Left renal pelvis (tissue), 4 donors: ENCODE measurements at places on chromosomes 2 and 18.

DNA sequence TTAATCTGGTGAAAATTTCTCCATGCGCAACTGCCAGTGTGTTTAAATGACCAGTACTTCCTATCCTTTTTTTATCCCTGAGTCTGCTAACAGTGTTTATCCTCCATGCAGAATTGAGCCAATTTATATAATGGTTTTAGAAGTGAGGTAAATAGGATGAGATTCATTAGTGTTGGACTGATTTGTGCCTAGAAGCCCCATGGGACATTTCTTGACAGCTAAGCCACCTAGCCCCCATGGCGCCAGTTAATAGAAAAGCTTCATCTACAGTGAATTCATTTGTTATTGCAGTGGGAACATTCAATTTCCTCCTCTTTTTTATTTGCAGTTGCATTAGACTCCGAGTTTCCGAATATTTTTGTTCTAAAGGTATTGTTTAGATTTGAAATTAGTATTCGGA lies 175.6 kb downstream of the ARL6IP6 start:
- DNase-seq, result no peak

- DNase-seq, result no peak
These were observed 53.8 kb downstream of the SEMA4F start for GRCh38 chr2:74707837-74708236.

DNA sequence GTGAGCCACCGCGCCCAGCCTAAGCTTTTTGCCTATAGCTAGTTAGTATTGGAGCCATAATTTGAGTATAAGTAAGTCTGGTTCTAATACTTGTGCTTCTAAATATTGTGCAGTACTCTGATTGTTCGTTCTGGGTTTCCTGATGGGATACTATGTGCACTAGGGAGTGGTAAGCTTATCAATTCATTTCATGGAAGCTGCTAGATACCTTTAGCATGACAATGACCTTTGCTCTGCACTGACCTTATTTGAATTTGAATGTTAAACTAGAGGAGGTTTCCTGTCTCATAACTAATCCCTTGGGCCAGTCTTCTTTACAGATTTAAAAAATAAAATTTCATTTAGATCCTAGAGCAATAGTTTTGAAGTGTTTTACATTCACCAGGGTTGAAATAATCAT lies 125.1 kb downstream of the GPD2 start:
- no peak for DNase-seq

GRCh38 chr18:56009411-56009810 lies 421.4 kb upstream of the TCF4 start:
- DNase-seq, result no peak

DNA sequence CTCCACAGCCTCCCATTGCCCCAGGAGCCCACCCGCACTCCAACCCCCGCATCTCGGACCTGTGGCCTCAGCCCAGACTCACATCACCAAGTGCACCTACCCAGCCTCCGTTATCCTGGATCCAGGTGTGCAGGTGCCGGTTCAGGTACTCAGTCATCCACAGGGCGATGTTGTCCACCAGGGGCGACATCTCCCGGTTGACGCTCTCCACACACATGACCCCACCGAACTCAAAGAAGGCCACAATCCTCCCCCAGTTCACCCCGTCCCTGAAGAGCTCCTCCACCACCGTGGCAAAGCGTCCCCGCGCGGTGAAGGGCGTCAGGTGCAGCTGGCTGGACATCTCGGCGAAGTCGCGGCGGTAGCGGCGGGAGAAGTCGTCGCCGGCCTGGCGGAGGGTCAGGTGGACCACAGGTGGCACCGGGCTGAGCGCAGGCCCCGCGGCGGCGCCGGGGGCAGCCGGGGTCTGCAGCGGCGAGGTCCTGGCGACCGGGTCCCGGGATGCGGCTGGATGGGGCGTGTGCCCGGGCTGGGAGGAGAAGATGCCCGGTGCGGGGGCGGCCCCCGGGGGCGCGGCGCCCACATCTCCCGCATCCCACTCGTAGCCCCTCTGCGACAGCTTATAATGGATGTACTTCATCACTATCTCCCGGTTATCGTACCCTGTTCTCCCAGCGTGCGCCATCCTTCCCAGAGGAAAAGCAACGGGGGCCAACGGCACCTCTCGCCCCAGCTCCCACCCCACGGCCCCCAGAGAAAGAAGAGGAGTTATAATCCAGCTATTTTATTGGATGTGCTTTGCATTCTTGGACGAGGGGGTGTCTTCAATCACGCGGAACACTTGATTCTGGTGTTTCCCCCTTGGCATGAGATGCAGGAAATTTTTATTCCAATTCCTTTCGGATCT lies 1.3 kb downstream of the BCL2 start:
- DNase-seq, result no peak

GRCh38 chr2:58271826-58272225 lies 30.7 kb upstream of the FANCL start:
- DNase-seq, result no peak

DNA sequence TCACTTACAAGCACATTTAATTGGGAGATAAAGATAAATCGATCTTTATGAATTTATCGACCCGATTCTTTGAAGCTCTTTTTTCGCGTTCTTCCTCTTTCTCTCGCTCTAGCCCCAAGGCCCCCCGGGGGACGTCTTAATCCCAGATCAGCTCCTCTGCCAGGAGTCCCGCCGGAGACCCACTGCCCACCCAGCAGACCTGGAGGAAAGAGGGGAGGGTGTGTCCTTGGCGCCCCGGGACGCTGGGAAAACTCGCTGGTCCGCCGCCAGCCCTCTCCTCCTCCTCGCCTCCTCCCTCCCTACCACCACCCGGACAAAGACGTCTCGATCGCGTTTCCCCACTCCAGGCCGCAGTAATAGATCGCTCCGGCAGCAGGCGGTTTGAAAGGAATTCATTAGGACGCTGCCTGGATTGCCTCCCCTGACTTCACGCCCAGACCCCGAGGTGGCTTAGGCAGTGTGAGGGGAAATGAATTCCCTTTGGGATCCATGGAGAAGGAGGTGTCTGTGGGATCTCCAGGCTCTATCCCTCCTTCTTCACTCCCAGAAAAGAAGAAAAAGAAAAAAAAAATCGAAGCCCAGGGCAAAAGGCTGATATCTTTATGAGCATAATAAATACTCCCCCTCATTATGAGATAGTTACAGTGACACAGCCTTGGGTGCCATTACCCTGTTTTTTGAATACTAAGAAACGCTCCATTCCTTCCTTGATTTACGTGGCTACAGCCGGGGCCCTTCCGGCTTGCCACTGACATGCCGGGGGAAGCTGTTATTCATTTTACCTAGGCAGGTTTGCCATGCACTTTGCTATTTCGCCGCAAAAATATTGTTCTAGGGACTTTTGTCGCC lies 1.8 kb upstream of the GBX2 start:
- DNase-seq, result no peak

DNA sequence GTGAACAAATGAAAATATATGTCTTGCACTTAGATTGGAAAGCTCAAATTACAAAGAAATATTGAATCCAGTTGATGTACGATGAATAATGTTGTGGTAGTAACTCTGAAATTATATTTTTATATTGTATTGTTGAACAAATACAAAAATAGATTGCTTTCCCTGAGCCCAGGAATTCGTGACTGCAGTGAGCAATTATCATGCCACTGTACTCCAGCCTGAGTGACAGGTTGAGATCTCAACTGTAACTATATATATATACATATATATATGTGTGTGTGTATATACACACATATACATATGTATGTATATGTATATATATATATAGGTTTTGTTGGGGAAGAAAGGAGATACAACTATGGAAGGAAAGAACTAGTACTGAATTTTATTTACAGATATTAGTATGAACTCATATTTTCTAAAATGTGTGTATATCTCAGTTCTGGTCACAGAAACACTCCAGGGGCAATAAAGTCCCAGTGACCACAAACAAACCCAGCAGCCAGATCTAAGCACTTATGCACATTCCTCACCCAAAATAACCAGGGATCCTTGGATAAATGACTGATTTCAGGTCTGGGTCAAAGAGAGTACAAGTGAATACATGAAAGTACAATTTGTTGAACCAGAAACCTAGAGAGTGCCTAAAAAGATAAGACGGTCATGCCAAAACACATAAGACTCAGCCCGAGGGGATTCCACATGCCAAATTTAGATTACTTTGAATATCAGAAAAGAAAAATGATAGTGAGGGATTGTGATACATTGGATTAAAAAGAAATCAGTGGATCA lies 146.3 kb downstream of the TMX3 start:
- DNase-seq, result no peak

GRCh38 chr2:15076668-15077067 lies 444.2 kb downstream of the LRATD1 start:
- DNase-seq, result no peak

DNA sequence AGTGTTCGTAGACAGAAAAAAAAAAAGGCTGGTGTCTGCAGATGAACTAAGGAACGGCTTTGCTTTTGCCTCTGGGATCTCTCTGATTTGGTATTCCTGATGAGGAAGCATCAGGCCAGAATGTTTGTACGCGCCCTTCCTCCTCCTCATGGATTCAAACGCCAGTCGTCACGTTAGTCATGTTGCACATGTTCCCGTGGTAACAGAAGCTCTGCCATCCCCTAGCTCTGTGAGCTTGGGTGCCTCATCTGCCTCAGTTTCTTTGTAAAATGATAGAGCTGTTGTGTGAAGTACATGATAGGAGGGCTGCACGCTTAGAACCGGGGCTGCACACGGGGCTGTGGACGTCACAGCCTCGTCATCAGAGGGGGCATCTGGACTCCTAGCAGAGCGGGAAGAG lies 47.0 kb downstream of the TSHZ1 start:
- DNase-seq, result no peak

GRCh38 chr2:108541451-108541850 lies 7.2 kb downstream of the LIMS1 start:
- no peak for DNase-seq

- no peak for DNase-seq
These were observed 216.7 kb downstream of the TMEM163 start for GRCh38 chr2:134502104-134502503.

- no peak for DNase-seq
These were observed 71.7 kb downstream of the DNMT3A start for GRCh38 chr2:25270061-25270460.

DNA sequence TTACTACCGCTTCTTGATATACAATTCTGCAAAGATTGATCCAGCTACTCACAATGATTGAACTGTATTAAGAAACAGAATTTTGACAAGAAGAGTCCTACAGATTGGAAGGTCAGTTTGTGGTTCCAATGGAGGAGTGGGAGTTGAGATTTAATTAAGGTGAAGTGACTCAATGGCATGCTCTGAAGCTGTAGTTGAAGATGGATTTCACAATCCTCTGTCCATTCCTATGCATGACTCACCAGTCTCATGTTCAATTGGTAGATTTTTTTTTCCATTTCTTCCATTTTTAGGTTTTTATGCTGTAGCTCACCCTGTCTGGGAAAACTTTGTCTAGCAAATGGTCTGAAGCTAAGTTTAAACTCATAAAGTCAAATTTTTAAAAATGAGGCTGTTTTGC lies 83.3 kb downstream of the DPP4 start:
- no peak for DNase-seq

GRCh38 chr2:134875309-134875708 lies 36.9 kb downstream of the ACMSD start:
- no peak for DNase-seq

GRCh38 chr18:7177116-7177744 lies 53.7 kb upstream of the LRRC30 start:
- peak; percentile 54 for DNase-seq

DNA sequence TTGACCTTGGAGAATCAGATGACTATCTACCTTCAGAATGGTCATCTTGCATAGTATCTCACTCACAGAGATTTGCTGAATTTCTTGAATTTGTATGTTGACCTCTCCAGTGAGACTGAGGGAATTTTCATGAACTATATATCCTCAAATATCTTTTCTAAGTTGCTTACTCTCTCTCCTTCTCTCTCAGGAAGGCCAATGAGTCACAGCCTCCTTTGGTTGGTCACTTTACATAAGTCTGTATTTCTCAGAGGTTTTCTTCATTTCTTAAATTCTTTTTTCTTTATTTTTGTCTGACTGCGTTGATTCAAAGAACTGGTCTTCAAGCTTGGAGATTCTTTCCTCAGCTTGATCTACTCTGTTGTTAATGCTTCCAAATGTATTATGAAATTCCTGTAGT lies 51.7 kb downstream of the VIT start:
- no peak for DNase-seq

DNA sequence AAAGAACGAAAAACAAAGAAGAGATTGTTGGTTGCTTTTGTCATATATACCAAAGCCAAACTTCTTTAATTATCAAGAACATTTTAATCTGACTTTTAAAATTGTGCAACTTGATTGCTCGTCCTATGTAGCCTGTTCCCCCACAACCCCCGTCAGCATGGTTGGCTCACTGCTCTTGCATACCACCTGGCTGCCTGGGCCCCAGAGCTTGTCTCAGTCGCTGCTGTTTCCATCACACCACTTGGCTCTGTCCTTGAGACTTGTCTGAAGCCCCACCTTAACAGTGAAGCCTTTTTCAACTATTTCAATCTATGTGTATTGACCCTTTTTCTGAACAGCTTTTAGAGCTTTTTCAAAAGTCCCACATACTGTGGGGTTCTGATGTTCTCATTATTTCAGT lies 270.8 kb downstream of the ZNF407 start:
- no peak for DNase-seq

GRCh38 chr2:84278386-84278785 lies 180.7 kb downstream of the SUCLG1 start:
- no peak for DNase-seq

- no peak for DNase-seq
These were observed 85.9 kb downstream of the FEZ2 start for GRCh38 chr2:36511858-36512603.
